ENCODE measurements at places on chromosomes 6 and 20.

DNA sequence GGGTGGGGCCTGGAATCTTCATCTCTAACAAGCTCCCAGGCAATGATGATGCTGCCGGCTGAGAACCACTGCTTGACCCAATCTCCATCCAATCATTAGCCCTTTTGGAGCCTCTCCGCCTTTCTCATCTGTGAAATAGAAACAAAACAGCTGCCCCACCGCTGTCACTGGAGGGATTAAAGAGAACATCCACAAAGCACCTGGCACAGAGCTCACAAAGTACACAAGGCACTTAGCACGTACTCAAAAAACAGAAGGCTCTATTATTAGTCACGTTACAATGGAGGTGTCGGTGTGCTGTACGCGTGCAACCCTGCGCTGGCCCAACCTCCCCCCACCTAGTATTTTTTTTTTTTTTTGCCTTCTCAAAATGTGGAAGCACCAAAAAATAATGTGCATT is 213.5 kb upstream of the ARID1B start:
- no peak for DNase-seq

GRCh38 chr6:88381289-88381642 is 215.1 kb upstream of the CNR1 start:
- no peak for DNase-seq

DNA sequence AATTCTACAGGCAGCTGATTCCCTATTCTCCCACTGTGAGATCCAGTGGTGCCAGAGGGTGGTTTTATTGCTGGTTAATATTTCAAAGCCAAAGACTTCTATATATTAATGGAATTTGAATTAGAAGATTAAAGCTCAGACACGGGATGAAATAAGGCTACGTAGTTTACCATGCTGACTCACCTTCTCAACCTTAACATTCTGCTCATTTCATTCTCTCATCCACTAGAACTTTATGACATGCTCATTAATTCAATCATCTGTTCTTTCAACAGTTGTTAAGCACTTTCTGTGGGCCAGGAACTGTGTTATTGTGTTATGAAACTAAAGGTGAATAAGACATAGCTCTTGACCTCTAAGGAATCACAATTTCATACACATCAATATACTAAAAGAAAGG is 456.9 kb upstream of the MAP3K7 start:
- no peak for DNase-seq

GRCh38 chr6:906920-907319 is 214.0 kb upstream of the EXOC2 start:
- DNase-seq: peak; percentile 85

DNA sequence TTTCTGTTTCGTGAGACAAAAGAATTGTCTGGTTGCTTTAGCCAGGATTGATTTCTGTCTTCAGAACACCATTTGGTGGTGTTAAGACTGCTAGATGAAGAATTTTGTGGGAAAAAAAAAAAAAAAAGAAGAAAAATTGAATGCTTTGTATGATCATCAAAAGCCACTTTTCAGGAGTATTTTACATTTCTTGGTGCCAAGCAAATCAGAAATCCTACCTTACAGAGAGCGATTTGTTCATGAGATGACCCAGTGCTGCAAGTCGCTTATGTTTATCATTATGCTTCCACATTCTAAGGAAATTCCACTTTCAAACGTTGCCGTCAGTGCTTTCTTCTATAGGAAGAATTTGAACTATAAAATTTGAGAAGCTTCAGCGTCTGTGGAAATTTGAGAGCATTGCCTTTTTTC is 228.7 kb downstream of the BCKDHB start:
- DNase-seq: peak; percentile 49

GRCh38 chr6:43310624-43311023 is 2.0 kb upstream of the CRIP3 start:
- no peak for DNase-seq

- no peak for DNase-seq
Measured at GRCh38 chr6:15287670-15288375, 42.0 kb downstream of the JARID2 start.

DNA sequence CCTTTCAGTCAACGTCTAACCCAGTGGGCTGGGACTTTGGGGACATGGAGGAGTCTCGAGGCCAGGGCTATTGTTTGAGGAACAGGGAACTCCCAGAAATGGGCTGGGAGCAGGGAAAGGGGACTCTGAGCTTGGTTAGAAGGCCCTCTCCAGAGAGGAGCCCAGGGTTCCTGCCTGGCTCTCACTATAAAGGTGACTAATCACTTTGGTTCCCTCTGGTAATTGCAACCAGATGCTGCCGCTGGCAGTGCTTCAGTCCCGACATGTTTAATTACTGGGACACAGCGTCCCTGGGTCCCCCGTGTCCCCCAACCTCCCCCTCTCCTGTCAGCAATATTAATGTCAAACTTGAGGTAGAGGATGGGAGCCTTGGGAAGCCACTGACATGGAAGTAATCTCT is 5.0 kb upstream of the GDF5 start:
- peak; percentile 92 for DNase-seq

GRCh38 chr6:47366335-47366890 is 56.7 kb upstream of the TNFRSF21 start:
- no peak for DNase-seq

DNA sequence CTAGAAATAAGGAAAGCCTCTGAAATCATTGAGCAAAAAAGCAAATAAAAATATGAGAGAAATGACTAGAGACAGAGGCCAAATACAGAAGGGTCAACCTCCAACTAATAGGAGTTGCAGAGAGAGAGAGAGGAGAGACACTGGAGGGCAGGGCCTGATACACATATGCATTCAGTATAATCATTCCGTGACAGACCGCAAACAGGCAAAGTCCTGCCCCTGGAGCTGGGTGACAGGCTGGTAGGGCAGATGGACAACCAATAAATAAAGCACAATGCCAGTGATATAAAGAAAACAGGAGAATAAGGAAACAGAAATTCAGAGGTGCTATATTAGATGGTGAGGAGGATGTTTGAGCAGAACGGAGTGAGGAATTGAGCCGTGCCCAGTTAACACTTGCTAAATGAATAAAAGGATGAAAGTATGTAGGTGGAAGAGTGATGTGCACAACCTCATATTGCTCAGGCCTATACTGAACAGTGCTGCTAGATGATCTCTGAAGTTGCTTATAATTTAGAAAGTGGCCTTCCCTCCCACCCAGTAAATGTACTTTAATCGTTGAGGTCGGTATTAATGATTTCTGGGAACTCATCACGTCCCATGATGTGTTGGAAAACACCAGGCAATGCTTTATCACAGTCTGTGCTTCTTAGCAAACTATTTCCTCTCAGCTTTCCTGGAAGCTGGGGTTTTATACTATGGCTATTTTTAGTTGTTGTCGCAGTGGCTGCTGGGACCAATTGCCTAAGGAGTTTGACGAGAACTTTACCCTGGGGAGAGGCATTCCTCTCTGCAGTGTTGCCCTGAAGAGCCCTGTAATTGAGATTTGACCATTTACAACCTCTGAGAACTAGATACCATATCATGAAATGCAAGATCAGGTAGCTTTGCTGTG is 37.6 kb upstream of the CLIC5 start:
- DNase-seq: no peak

DNA sequence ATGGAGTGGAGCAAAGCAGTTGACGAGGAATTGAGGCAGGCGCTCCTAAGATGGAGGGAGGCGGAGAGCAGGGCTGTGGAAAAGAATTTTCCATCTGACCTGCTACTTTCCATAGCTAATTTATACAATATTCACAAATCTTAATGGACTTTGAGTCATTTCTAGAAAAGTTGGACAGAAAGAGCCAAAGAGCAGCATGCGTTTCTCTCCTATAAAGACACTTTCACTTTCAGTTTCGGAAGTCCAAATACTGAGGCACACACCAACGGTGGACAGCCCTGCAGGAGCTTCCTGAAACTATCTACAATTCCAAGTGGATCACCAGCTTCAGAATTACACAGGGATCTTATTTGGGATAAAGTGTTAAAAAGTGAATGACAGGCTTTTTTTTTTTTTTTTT is 43.5 kb downstream of the PANK2 start:
- DNase-seq: no peak

DNA sequence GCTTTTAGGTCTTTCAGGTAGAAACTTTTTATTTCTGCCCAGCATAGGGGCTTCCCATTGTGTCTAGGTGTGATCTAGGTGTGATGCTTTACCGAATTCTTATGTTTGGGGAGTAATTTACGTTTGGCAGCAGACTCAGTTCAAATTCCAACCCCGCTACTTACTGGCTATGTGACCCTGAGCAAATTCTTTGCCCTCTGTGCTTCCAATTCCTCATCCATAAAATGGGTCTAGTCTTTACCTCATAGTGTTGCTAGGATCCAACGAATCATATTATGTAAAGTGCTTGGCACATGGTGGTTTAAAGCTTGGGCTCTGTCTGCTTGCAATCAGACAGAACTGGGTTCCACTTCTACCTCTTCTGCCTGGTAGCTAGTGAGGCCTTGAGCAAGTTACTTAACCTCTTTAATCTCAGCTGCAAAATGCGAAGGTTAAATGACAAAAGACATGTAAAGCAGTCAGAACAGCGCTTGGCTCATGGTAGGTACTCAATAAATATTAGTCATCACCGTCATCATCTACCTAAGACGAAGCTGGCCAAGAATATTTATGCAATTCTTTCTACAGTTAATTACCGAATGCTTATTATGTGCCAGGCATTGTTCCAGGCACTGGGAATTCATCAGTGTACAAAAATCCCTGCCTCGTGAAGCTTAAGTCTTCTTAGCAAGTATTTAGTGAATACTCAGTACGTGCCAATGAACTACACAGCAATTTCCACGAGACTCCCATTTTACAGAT is 1.0 kb downstream of the NSFL1C start:
- DNase-seq: no peak

DNA sequence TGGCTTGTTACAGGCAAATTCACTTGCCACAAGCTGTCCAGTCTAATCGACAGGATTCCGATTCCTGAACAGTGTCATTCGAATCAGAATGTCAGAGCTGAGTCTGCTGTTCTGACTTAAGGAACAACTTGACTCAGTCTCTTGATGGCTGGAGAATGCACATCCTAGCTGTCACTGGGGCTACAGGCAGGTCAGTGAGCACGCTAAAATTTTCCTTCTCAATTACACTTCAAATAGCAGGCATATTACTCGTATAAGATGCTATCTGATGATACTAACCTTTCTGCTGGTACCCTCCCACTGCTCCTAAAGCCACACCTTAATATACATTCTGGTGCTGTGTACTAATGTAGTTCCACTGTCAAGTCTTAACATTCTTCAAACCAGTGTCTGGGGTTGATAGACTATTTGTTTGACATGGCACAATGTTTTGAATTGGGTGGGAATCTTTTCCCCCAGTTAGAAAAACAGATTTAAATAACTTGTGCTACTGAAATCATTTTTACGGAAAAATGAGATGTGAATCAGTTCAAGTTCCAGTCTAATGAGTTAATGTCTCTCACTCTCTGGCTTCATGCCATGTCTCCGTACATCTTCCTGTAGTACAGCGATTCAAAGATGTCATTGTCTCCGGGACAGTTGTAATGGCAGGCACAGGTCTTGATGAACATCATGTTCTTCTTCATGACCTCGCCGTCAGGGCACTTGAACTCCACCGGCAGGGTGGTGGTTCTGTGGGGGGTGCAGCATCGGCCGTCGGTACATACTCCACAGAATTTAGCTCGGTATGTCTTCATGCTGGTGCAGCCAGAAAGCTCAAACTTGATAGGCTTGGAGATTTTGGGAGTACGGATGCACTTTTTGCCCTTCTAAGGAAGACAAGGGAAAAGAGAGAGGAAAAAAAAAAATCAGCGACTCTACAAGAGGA is 2.2 kb downstream of the CCN2 start:
- DNase-seq: peak; percentile 69

GRCh38 chr20:32535316-32535952 is 49.7 kb downstream of the NOL4L start:
- DNase-seq: no peak

DNA sequence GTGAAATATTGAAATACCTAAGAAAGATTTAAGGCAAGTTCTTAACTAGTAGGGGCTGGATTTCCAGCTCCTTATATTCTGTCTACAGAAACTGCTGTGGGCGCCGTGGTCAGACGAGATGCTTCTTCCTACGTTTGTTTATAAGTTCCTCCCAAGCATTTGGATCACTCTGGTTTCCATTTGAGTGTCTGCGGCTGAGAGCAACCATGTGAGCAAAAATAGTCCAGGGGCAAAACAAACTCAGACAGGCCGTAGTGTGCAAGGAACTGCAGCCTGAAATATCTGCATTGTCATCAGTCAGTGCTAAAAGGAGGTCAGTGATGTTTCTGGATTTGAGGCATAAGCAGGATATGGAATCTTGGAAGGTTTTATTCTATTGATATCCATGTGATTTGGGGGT is 485.9 kb upstream of the JAG1 start:
- DNase-seq: peak; percentile 69

- DNase-seq: peak; percentile 72
Measured at GRCh38 chr6:100774681-100775080, 106.4 kb downstream of the ASCC3 start.

DNA sequence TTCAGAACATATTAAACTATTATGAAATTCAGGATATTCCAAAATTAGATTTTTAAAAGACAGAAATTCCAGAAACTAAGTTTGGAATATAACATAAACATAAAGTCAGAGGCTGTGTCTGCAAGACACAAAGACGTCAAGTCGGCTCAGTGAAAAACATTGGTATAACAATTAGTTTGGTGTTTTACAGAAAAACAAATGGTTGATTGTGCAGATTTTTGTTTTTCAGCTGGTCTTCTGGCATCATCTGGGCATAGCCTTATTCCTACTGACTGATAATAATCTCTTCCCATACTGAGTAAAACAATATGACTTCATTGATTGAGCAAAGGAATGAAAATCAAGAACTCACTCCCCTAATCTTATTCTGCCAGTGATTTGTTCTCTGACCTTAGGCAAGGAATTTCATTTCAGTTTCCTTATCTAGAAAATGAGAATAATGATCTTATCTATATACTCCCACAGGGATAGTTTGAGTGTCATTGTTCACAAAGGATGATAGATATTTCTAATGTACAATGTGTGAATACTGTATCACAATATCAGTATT is 84.3 kb downstream of the FRK start:
- DNase-seq: no peak

- DNase-seq: no peak
Measured at GRCh38 chr6:118755941-118756646, 104.7 kb upstream of the CEP85L start.

GRCh38 chr20:18802012-18802634 is 11.5 kb upstream of the SCP2D1 start:
- no peak for DNase-seq

DNA sequence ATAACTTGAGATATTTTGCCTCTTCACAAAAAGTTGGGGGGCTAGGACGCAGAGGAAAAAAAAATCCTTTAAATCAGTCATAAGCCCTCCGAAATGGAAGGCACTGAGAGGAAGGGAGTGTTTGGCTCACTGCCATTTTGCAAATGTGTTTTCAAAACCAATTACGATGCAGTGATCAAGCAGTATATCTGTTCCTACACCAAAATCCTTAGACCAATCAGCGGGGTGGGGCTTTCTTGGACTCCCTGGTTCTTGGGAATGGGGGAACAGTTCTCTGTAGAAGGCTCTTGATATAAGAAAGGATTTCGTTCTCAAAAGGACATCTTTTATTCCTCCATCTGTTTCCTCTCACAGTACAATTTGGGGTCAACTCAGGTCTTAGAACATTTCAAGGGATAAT is 478.6 kb upstream of the JARID2 start:
- no peak for DNase-seq

Measured in fibroblast of skin of abdomen (primary cell).